ENCODE measurements at places on chromosomes 4 and X.

GRCh38 chrX:129461801-129462456 lies 61.4 kb downstream of the SMARCA1 start:
- DNase-seq = no peak

DNA sequence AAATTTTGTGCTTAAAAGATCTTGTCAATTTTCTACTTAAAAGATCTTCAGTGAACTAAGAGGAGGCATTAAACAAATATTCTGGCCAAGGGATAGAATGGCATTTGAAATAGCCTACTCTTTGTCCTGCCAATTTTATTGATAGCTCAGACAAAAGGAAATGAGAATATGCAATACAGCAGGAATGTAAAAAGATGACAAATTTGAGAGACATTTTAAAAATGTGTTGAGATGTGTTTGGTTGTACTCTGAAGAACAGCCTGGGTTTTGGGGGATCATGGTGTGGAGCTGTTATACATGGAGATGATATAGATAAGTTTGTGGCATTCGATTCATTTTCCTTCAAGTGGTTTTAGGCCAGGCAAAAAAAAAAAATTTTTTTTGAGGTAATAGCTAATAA lies 11.6 kb upstream of the MAD2L1 start:
- no peak for DNase-seq

GRCh38 chrX:109485470-109486340 lies 3.8 kb upstream of the GUCY2F start:
- peak; percentile 57 for DNase-seq

DNA sequence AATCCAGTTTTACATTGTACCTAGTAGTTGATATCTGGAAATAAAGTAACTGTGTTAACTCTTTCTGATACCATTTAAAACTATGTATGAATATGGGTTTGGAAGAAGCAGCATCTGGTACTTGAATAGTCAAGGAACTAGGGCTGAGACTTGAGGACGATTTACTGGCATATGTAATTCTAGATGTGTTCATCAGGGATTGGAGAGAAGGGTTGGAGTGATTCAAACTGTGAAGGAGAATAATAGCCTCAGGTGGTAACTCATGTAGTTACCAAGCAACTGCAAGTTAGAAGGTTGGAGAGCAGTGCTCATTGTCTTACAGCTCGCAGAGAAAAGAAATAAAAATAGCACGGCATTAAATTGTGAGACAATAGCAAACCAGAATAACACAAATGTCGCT lies 29.5 kb upstream of the TXLNG start:
- no peak for DNase-seq

- DNase-seq = peak; percentile 21
Observed at GRCh38 chrX:133444952-133445831, 29.9 kb upstream of the GPC4 start.

DNA sequence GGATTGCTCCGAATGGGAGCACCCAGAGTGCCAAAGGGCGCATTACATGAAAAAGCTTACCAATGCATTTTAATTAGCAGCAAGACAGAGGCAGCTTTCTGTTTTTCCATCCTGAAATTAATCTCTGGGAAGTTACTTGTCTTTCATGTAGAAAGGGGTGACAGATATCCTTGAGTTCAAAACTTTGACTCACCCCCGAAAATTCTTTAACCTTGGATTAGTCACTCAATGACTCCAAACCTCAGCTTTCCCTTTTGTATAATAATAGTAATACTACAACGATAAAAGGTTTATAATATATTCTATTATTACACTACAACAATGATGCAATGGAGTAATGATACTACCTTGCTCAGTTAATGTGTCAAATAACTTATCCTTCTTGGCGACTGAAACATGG lies 126.3 kb downstream of the ADAMTS3 start:
- no peak for DNase-seq

- DNase-seq = no peak
Observed at GRCh38 chr4:169250796-169251195, 20.0 kb downstream of the SH3RF1 start.

DNA sequence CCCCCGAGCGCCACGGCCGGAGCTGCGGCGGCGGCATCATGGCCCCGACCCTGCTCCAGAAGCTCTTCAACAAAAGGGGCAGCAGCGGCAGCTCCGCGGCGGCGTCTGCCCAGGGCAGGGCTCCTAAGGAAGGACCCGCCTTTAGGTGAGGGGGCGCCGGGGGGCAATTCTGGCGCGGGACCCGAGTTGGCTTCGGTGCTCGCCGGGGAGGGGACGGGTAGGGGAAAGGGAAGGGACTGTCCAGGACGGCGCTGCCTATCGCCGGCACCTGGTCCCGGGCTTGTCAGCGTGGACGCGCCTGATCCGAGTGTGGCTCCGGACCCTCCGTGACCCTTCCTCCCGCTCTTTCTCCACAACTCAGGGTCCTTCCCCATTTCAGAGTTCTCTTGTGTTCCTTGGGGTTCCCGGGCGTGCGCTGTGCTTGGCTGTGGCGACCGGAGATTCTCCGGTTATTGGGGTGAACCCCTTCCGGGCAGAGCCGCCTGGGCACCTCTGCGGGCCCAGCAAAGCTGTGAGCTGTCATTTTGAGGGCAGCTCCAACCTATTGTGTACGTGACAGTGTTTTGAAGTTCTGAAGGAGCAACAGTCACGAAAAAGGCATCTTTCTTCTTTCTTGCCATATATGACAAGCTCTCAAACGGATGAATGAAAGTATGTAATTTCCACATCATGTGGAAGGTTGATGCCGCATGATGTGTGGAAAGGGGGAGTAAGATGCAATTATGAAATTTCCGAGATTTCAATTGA lies 522 bp downstream of the FNIP2 start:
- peak; percentile 33 for DNase-seq

DNA sequence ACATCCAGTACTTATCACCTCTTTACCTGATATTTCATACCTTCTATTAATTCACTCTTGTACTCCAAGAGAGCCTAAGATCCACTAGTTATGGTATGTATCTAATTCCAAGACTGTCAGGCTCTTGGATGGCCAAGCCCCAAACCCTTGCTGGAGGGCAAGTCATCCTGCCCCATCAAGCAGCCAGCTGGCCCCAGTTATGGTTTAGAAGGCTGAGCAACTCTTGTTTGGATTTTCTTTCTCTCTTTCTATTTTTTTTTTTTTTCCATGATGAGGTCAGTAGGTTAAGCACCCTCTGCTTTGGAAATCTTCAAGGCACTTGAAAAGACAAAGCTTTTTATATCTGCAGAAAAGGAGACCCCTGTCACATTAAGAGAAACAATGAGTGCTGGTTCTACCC lies 10.9 kb upstream of the FGF16 start:
- no peak for DNase-seq

Measured in tibial artery (tissue), 4 donors.